IMR-90 (cell line): ENCODE measurements at places on chromosomes 6 and 20. TPM values are rescaled to one million over a fixed set of nuclear protein-coding genes. Genes with fewer than 3 reads are reported as not detected.

- no peaks in the 10 kb centered on the region for H3K27me3 ChIP-seq
- DNase-seq, result no peak
- H3K36me3 ChIP-seq, result no peaks in the 10 kb centered on the region
- H3K27ac ChIP-seq, result no peak overlapping the region
Observed at GRCh38 chr6:152107973-152108372, 300.5 kb downstream of the ESR1 start.

DNA sequence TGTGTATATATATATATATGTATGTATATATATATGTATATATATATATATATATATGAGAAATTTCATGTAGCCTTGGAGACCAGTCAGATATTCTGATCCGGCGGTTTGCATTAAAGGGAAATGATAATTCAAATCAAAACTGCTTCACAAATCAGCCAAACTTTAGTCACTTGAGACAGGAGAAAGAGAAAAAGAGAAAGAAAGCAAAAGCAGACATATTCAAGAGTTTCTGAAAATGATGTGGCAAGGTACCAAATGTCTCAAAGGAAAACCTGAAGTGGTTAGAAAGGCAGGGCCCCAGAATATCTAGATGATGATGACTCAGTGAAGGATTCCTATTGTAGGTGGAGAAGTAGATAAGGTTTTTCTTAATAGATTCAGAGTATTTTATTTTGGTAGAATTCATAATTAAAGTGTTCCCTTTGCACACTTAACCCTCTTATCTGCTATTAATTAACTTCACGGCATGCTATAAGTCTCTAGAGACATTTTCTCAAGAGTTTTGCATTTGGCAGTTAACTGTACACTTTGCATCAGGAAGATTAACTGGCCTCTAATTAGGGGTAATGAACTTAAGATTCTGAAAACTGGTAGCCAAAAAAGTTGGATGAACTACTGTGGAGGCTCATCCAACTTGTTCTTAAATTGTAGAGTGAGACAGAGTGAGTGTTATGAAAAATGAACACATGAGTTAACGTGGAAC lies 50.1 kb upstream of the ASF1A start:
- DNase-seq, result peak; percentile 34
- no peak overlapping the region for H3K4me3 ChIP-seq
- peaks cover 3% of the 10 kb centered on the region; the same call in 1 of the 2 replicates for H3K4me1 ChIP-seq
- H3K36me3 ChIP-seq, result no peaks in the 10 kb centered on the region
- no peaks in the 10 kb centered on the region for H3K27me3 ChIP-seq

DNA sequence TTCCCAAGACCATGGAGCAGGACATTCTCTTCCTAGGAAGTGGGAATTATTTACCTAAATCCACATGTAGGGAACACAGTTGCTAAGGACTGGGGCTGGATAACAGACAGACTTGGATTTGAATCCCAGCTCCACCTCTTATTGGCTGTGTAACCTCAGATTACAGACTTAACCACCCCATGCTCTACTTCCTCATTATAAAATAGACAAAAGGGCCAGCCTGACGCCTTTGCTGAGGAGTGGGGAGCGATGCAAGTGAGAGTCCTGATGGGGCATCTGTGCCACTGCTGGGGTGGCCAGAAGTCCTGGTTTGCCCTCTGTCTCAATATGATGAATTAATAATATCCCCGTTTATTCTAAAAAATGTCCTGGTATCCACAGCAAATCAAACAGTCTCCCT lies 46.8 kb downstream of the SPATA2 start:
- peaks cover 18% of the 10 kb centered on the region for H3K36me3 ChIP-seq
- H3K4me1 ChIP-seq, result peaks cover 2% of the 10 kb centered on the region; the same call in 1 of the 2 replicates
- H3K27ac ChIP-seq, result no peak overlapping the region
- no peaks in the 10 kb centered on the region for H3K27me3 ChIP-seq
- no peak for DNase-seq

GRCh38 chr20:37543828-37544227 lies 16.2 kb upstream of the BLCAP start:
- H3K27ac ChIP-seq, result no peak overlapping the region
- DNase-seq, result peak; percentile 54
- H3K4me1 ChIP-seq, result no peaks in the 10 kb centered on the region
- no peak overlapping the region for H3K4me3 ChIP-seq

DNA sequence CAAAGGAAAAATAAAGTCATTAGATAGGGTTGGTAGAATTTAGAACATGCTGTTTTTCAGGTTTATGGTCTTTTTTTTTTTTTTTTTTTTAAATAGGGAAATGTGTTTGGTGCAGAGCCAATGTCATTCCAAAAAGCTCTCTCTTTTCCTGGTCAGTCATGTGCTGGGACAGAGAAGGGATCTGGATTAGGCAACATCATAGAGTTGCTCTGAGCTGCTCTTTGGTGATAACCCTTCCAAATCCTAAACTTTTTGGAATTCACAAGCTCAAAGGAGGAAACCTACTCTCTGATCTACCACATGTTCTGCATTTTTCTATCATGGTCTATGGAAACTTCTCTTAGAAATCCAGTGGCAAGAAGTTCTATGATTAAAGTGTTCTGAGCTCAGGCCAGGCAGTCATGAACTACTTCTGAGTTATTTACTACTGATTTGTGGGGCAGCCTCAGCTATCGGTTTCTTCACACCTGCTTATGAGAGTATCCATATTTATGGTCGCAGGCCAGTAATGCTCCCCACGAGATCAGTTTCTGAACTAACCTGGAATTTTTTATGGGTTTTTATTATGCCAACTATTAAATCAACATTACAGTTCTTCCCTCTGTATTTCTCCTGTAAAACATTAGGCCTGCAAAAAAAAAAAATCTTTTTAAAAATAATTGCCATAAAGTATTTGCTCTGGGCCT lies 4.8 kb downstream of the EDN1 start:
- H3K4me1 ChIP-seq, result peaks cover 17% of the 10 kb centered on the region
- no peak overlapping the region for H3K4me3 ChIP-seq
- H3K36me3 ChIP-seq, result peaks cover 1% of the 10 kb centered on the region; the same call in 1 of the 2 replicates
- H3K27me3 ChIP-seq, result no peaks in the 10 kb centered on the region

DNA sequence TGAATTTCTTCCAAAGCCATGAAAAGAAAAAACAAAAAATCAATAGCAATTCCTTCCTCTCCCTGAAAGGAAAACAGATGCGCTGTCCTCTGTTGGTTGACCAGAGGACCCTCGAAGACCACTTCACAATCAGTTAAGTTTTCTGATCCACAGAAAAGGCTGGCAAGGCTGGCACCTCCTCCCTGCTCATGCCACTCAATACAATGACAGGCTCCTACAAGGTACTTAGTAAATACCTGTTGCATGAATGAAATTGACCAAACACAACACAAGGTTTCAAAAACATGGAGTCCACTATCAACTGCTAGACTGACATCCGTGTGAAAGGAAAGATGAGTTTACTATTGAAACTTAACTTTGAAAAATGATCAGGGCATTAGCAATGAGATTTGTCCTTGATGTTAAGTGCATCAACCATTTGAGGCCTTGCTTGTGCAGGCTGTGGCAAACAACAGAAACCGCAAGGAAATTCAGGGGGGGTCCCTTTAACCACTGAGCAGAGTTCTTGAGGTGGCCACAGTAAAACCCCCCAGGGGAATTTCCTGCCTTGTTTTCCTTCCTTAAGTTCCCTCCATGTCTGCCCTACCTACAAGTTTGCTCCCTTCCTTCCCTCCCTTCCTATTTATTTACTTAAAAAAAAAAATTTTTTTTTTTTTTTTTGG lies 27.9 kb upstream of the RTF2 start:
- DNase-seq, result no peak
- peak overlapping the region; percentile 99 for H3K27ac ChIP-seq
- H3K4me1 ChIP-seq, result peaks cover 35% of the 10 kb centered on the region

GRCh38 chr6:73109659-73110058 lies 115.6 kb downstream of the KHDC1L start:
- no peaks in the 10 kb centered on the region for H3K36me3 ChIP-seq
- DNase-seq, result no peak
- H3K27ac ChIP-seq, result no peak overlapping the region
- H3K27me3 ChIP-seq, result no peaks in the 10 kb centered on the region

GRCh38 chr20:45051204-45052060 lies 49.5 kb downstream of the KCNS1 start:
- no peak for DNase-seq
- H3K36me3 ChIP-seq, result no peaks in the 10 kb centered on the region
- H3K4me3 ChIP-seq, result no peak overlapping the region
- peaks cover 14% of the 10 kb centered on the region for H3K4me1 ChIP-seq
- no peak overlapping the region for H3K27ac ChIP-seq

DNA sequence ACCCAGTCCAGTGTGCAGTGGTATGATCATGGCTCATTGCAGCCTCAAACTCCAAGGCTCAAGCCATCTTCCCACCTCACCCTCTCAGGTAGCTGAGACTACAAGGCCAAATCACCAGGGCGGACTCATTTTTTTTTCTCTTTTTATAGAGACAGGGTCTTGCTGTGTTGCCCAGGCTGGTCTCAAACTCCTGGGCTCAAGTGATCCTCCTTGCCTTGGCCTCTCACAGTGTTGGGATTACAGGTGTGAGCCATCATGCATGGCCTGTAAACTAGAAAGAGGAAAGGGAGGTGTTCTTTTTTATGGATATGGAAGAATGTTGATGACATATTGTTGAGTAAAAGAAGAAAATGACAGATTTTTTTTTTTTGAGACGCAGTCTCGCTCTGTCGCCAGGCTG lies 5.1 kb upstream of the BEND3 start:
- H3K27ac ChIP-seq, result no peak overlapping the region
- DNase-seq, result no peak
- no peaks in the 10 kb centered on the region for H3K36me3 ChIP-seq
- no peak overlapping the region for H3K4me3 ChIP-seq
- H3K27me3 ChIP-seq, result peaks cover 3% of the 10 kb centered on the region; the same call in 1 of the 2 replicates

DNA sequence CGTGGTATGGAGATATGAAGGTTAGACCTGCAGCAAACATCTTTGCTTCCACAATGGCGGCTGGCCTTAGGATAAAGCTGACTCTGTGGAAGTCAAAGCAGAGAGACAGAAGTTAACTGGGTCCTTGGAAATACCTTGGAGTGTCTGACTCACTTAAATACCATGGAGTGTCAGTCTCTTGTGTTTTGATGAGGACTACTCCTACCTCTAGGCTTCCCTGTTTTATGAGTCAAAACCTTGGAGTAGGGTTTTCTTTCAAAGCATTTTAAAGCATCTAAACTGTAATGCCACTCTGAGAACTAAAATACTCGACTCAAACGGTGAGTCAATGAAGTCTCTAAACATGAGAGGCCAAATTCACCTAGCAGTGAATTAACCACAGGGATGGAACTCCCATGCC lies 329.1 kb downstream of the SAMD5 start:
- H3K4me3 ChIP-seq, result no peak overlapping the region
- no peaks in the 10 kb centered on the region for H3K27me3 ChIP-seq
- no peak for DNase-seq

GRCh38 chr6:24504649-24505586 lies 10.1 kb downstream of the ALDH5A1 start:
- no peaks in the 10 kb centered on the region for H3K36me3 ChIP-seq
- H3K4me3 ChIP-seq, result no peak overlapping the region
- H3K4me1 ChIP-seq, result no peaks in the 10 kb centered on the region

DNA sequence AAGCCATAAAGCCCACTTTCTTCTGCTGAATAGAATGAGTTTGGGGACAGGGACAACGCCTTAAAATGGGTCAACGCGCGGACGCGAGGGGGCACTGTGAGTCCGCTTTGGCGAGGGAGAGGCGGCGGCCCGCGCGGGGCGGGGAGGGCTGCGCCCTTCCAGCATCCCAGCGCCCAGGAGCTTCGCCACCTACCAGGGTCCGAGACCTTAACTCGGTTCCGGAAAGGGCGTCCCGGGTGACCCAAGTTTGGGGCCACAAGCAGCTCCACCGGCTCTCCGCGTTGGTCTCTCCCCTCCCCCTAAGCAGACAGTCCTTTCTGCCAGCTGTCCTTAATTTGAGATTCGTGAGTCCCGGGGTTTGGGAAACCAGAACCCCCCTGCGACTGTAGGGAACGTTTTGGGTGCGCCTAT lies 1.8 kb upstream of the SAMD5 start:
- no peak overlapping the region for H3K27ac ChIP-seq
- peaks cover 8% of the 10 kb centered on the region; the same call in 1 of the 2 replicates for H3K27me3 ChIP-seq
- H3K4me1 ChIP-seq, result peaks cover 3% of the 10 kb centered on the region; the same call in 1 of the 2 replicates
- peak overlapping the region; percentile 68 for H3K4me3 ChIP-seq
- peak; percentile 45 for DNase-seq

- H3K36me3 ChIP-seq, result no peaks in the 10 kb centered on the region
- H3K4me1 ChIP-seq, result peaks cover 4% of the 10 kb centered on the region
- no peaks in the 10 kb centered on the region for H3K27me3 ChIP-seq
- DNase-seq, result no peak
- no peak overlapping the region for H3K27ac ChIP-seq
Observed at GRCh38 chr6:106053484-106054205, 32.5 kb upstream of the PRDM1 start.

- H3K27me3 ChIP-seq, result no peaks in the 10 kb centered on the region
- no peak overlapping the region for H3K4me3 ChIP-seq
- no peaks in the 10 kb centered on the region for H3K36me3 ChIP-seq
- no peaks in the 10 kb centered on the region for H3K4me1 ChIP-seq
Observed at GRCh38 chr20:12269579-12269978, 351.9 kb downstream of the BTBD3 start.

- H3K27me3 ChIP-seq, result no peaks in the 10 kb centered on the region
- no peak overlapping the region for H3K4me3 ChIP-seq
- no peak for DNase-seq
- H3K27ac ChIP-seq, result no peak overlapping the region
- 0 out of 2 replicates have a peak, but pooled peaks cover 1% of the 10 kb centered on the region for H3K4me1 ChIP-seq
Observed at GRCh38 chr6:37840143-37840939, 20.8 kb downstream of the ZFAND3 start.

DNA sequence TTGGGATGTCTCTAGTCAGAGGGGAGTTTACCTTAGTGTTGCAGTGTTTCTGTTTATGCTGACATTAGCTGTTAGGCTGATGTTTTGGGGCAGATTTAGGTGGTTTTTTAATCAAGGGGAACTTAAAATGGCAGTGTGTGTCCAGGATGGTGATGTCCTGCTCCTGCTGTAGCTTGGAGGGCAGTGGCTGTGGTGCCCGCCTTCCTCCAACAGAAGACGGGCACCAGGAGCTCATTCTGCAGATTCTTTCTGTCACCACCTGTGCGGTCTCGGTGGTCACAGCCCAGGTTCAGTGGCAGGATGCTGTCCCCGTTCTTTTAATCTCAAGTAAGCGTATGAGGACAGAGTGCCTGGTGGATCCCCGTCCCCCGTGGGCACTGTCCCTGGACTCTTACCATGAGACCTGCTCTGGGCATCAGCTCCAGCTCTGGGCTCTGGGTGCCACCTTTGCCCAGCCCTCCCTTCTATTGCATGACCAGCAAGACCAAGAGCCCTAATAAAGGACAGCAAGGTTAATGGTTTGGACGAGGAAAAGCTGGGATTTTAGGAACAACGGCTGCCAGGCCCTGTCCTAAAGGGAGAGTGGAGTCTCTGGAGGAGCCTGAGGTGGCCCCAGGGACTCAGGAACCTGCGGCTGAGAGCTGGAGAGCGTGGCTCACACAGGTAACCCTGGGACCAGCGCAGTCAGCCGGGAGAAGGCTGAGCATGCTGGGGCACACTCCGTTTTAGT lies 217.3 kb downstream of the ERMARD start:
- no peak overlapping the region for H3K4me3 ChIP-seq
- no peaks in the 10 kb centered on the region for H3K4me1 ChIP-seq
- H3K27ac ChIP-seq, result no peak overlapping the region
- no peak for DNase-seq

GRCh38 chr20:41738604-41739206 lies 120.5 kb upstream of the CHD6 start:
- no peak overlapping the region for H3K27ac ChIP-seq
- peak; percentile 31 for DNase-seq
- no peak overlapping the region for H3K4me3 ChIP-seq
- no peaks in the 10 kb centered on the region for H3K4me1 ChIP-seq

GRCh38 chr6:163804991-163805390 lies 390.5 kb downstream of the QKI start:
- no peak overlapping the region for H3K27ac ChIP-seq
- H3K4me1 ChIP-seq, result no peaks in the 10 kb centered on the region
- DNase-seq, result no peak

GRCh38 chr6:84508334-84508733 lies 256.1 kb downstream of the TBX18 start:
- no peak overlapping the region for H3K27ac ChIP-seq
- H3K27me3 ChIP-seq, result no peaks in the 10 kb centered on the region; the same call in 1 of the 2 replicates
- no peaks in the 10 kb centered on the region for H3K4me1 ChIP-seq

TBC1D7 gene
- total RNA-seq, result 14.3 and 16.4 TPM in 2 replicates

RPN2 gene
- total RNA-seq, result 232 and 305 TPM in 2 replicates

NDUFAF4 gene
- total RNA-seq, result 6.3 and 13.9 TPM in 2 replicates

DPPA5 gene
- total RNA-seq, result not detected in 2 replicates
